Stimulated activated CD8-positive, alpha-beta memory T cell treated with anti-CD3 and anti-CD28 coated beads, Interleukin-7, amount 100 ng/mL, for 1 hour (primary cell): ENCODE measurements at places on chromosomes 2 and 18.

DNA sequence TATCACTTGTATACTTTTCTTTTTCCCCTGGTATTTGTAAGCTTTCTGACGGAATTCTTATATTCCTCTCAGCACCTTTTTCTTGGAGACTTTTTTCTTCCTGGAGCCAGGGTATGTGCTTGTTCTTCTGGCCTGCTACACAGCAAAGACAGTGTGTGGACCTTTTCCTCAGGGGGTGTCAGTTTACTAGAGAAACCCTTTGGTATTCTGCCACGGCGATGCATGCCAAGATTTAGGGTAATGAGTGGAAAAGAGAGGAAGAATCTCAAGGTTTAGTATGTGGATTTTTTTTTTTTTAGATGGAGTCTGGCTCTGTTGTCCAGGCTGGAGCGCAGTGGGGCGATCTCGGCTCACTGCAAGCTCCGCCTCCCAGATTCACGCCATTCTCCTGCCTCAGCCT, 152.2 kb downstream of the PHLPP1 start:
- DNase-seq, result no peak

DNA sequence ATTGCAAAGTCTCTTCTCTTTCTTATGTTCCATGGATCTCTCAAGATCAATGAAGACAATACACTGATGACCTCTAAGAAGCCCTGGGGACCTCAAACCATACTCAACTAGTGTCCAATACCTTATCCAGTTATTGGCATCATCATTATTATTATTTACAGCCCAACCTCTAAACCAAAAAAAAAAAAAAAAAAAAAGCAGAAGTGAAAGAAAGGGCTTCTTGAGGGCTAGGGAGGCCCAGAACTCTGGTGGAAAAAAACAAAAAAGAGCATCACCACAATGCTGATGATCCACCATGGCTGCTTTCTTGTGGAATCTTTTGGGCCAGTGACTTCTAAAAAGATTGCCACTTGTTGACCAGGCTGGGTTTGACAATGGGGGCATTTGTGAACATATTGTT, 324.9 kb downstream of the LPIN1 start:
- no peak for DNase-seq

DNA sequence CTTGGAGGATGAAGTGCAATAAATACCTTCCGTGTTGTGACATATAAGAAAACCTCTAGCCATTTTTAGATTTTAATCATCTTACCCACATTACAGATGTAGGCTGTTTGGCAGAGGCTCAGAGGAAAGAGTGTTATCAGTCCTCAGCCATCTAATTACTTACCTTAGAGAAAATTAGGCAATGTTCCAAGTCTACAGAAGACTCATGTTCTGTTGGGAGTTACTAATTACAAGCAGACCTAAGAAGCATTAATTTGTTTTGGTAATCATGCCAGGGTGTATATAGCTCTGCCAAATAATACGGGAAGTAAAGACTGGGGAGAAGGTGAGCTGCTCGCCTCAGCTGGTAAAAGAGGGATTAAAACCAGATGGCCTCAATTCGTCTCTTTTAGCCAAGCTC, 125.8 kb upstream of the PGAP1 start:
- no peak for DNase-seq

- DNase-seq, result no peak
Observed at GRCh38 chr2:145321344-145321743, 801.4 kb upstream of the ZEB2 start.

GRCh38 chr2:215367662-215368492, 56.0 kb downstream of the ATIC start:
- DNase-seq, result no peak

GRCh38 chr2:138548796-138549195, 47.2 kb downstream of the SPOPL start:
- DNase-seq, result no peak

DNA sequence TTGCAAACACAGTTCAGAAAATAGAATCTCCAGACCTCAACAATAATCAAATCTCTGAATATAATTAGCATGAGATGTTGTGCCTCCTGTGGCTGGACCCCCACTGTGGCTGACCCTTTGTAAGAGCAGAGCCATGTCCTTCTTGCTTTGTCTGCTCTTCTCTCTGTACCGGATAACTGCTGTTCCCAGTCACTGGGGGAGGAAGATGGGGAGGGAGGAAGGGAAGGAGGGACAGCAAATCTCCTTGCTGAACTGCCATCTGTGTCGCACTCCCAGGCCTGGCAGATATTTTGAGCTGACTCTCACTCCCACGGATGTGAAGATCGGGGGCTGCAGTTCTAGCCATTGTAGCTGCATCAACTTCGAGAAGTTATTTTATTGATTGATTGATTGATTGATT, 319.0 kb upstream of the CXCR4 start:
- DNase-seq, result no peak

DNA sequence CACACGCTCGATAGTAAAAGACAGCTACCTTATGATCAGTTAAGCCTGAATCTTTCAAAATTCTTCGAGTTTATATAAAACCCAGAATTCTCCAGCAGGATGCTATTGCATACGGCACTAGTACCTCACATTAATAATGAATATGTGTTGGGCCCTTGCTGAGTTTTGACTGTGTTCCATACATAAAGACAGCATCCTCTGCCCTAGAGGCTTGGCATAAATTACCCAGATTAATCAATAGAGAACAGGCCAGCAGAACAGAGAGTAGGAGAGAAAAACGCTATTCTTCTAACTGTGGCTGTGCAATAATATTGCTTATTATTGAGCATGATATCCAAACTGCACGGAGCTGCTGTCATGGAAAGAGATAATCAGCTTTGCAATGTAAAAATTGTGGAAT, 194.3 kb downstream of the SOX11 start:
- DNase-seq, result no peak

GRCh38 chr2:222608081-222608480, 47.8 kb downstream of the FARSB start:
- DNase-seq, result no peak

- DNase-seq, result no peak
Observed at GRCh38 chr2:218713922-218714321, 3.3 kb downstream of the TTLL4 start.

GRCh38 chr2:165191096-165191728, 12.6 kb downstream of the SCN3A start:
- DNase-seq, result no peak

DNA sequence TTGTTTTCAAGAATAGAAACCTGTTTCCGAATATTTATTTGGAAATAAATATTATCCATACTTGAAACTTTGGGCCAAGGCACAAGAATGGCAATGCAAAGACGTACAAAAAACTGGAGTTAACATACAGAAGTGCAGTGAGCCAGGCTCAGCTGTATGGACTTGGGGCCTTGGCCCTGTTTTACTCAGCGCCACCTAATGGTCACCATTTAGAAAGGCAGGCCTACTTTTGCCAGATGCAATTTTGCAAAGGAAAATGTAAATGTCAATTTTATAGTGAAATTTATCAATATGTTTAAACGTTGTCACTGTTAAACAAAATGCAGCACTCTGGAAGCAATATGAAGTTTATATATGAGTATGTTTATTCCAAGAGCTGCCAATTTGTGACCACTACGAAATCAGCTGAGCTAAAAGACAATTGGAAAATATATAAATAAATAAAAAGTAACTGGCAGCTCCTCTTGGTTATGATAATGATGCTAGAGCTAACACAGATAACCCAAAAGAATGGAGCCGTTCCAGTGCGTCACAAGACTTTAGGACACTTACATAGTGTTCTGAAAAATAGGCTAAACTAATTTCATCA, 155.0 kb downstream of the ARHGAP15 start:
- no peak for DNase-seq

DNA sequence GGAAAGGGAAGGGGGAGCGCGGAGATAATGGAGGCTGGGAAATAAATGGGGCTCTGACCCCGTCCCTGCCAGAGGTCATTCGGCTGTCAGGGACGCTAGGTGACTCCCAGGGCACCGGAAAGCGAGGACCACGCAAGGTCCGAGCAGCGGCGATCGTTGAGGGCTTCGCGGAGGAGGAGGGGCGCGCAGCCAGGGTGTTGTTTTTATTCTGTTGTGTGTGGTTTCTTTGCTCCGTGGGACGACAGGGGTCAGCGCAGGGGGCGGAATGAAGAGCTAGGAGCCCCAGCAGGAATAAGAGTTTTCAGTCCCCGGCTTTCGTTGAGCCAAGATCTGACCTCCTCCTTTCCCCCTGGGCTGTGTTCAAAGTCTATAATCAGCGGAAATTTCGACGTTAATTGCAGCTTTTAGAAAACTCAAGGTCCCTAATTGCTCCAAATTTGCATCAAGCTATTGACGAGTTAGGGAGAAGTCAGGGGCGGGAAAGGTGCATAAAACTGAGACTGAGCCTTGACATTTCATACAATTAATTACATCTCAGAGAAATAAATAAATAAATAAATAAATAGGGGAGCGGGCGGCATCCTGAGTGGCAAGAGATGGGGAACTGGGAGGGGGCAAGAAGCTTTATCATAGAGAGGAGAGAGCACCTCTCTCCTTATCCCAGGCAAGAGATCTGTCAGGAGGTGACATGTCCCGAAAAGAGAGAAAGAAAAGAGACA, 2.2 kb downstream of the GAD1 start:
- DNase-seq, result no peak

DNA sequence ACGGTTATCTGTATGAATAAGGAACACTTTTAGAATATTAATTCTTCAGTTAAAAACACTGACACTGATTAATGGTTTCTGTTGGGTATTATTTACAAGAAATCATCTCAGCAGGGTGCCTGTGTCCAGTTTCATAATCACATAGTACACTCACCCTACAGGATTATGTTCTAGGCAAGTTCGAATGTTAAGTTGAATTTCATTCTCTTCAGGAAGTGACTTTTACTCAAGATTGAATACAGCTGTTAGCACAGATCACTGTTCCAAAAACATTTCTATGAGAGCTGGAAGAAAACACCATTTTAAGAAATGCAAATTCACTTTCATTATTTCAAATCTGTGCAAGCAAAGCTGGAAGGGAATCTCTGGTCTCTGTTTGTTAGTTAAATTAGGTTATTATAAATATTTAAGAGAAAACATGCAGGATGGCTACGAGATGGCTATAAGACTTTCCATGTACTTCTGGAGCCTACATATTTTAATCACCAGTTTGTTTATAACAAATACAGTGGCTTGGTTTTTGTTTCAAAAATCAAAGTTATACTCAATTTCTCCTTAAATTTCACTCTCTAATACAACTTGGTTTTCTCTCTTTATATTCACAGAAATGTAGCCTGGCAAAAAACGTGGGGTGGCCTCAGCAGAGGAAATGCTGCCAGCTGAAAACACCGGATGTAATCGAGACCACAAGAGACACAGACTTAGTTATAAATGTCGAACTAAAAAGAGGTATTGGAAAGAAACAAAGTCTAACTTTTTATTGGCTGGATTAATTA, 65.8 kb downstream of the RBMS1 start:
- peak; percentile 20 for DNase-seq

DNA sequence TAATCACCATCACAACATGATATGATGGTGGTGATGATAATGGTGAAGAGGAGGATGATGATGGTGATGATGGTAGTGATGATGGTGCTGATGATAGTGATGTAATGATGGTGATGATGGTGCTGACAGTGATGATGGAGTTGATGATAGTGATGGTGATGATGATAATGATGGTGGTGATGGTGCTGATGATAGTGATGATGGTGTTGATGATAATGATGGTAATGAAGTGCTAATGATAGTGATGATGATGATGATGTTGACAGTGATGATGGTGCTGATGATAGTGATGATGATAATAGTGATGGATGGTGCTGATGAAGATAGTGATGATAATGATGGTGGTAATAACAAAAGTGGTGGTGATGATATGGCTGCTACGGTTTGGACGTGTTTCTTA, 4.4 kb upstream of the GPR148 start:
- DNase-seq, result no peak

DNA sequence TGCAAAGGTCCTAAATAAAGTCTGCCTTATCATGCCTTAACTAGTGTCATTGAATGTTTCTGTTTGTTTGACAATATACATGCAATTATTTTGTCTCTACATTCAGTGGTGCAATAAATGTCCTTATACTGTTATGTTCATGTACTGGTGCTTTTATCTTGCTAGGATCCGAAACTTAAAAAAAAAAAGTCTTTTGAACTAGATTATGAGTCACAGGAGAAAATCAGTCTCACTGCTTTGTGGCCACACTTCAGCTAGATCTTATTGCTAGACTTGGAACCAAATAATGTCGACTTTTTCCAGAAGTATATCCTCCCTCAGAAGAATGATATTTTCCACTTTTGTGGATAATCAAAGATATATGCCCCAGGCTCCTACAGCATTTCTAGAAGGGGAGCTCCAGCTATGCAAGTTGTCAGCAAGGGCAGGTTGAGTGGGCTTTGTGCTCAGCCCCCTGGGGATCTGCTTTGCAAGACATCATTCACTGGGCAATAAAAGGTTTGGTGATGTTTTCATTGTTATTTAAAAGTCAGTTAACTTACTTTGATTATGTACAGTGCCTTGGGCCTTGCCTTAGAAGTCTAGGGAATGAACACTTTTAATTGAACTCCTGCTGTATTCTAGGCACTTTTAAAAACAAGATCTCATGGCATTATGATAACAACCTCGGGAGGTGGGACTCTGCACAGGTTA, 157.1 kb upstream of the LRRTM1 start:
- no peak for DNase-seq

- DNase-seq, result no peak
Observed at GRCh38 chr2:5287558-5288334, 404.4 kb upstream of the SOX11 start.

DNA sequence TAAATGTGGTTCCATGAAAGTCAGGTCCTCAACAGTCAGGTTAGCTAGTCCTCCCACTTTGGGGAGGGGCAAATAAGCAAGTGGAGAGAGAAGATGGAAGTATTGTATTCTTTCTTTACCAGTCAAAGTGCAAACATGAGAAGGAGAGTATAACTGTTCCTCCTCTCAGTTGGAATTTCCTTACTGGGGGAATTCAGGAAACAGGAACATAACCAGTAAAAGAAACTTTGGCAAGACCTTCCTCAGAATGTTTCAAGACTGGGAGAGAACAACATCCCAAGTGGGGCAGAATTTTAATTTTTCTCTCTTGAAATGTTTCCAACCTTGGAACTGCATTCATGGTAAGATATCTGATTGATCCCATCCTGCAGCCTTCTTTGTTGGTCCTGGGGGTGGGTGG, 552.4 kb upstream of the TNP1 start:
- no peak for DNase-seq

- DNase-seq, result no peak
Observed at GRCh38 chr2:18848646-18849045, 259.3 kb upstream of the NT5C1B start.

- no peak for DNase-seq
Observed at GRCh38 chr2:2642906-2643890, 312.1 kb upstream of the MYT1L start.

DNA sequence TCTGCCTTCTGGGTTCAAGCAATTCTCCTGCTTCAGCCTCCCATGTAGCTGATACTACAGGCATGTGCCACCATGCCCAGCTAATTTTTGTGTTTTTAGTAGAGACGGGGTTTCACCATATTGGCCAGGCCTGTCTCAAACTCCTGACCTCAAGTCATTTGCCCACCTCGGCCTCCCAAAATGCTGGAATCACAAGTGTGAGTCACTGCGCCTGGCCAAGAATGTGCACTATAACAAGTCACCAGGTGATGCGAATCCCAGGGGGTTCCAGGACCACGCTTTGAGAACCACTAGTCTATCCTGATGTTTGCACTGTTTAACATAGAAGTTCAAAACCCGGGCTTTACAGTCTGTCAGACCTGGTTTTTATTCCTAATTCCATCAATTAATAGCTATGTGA, 144.8 kb downstream of the SUCLG1 start:
- no peak for DNase-seq

- DNase-seq, result no peak
Observed at GRCh38 chr2:203799908-203800307, 67.7 kb upstream of the CTLA4 start.
